ENCODE measurements at places on chromosomes 3 and 15. TPM values are rescaled to one million over a fixed set of nuclear protein-coding genes. Genes with fewer than 3 reads are reported as not detected.

DNA sequence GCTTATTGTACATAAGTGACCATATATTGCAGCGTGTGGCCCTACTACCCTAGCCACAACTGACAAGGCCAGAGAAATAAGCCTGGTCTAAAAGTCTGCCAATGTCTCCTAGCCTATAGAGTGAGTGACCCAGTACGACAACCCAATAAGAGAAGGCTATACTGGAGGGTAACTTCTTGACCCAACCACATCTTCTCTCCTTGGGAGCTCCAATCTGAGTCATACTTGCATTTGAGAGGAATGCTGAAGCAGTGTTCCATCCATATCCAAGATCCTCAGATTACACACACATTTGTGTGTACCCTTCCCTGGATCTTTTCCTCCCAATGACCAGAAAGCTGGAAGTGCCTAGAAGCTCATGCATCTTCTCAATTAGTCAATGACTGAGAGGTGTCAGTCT lies 11.3 kb upstream of the STT3B start:
- DNase-seq = no peak

DNA sequence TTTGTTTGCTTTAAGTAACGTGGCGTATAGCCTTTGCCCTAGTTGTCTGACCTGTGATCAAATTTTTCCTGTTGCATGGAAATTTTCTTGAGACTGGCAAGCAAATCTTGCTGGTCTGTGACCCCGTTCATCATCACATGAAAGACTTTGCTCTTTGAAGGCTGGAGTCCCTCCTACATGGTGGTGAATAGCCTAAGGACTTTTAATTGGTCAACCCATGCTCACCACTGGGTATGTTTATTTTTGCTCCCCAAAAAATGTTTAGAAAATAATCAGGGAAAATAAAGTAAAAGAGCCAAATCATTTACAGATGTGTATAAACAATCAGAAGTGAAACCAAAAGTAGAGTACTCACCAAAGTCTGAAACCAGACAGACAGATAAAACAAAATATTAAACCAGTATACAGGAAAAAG lies 1075.3 kb upstream of the ALCAM start:
- DNase-seq = no peak

- peak; percentile 89 for DNase-seq
These were observed 193.9 kb upstream of the UBE2E1 start for GRCh38 chr3:23611737-23612295.

The CORO2B gene
- 11.7 TPM for total RNA-seq

The AHSG gene
- not detected for total RNA-seq

The SYNM gene
- total RNA-seq = 447 TPM

The FBXL22 gene
- total RNA-seq = 17.7 TPM

The TAMM41 gene
- total RNA-seq = 15.8 TPM

- no peak for DNase-seq
These were observed 29.6 kb upstream of the IFT57 start for GRCh38 chr3:108251844-108252243.

The GOLGA8Q gene
- total RNA-seq = 1.3 TPM

GRCh38 chr3:66507423-66508260 lies 6.8 kb upstream of the LRIG1 start:
- no peak for DNase-seq

GRCh38 chr3:193780397-193780796 lies 187.4 kb downstream of the OPA1 start:
- no peak for DNase-seq

The GOLGA8S gene
- total RNA-seq = 0.60 TPM

DNA sequence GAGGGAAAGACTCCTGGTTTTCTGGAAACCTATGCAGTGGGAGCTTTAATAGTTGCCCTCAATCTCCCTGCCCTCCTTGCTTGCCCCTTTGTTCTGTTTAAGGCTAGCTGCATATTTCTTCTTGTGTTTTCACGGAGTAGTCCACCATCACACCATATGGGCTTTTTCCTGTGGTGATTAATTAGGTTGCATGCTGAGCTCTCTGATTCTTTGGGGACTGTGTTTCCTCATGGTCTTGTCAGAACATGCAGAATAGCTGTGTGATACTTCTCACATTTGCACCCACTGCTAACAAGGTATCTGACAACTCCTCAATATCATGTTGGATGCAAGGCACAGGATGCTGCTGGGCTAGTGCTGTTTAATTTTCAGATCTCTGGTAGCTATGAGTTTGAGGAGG lies 139.6 kb downstream of the PTPRG start:
- DNase-seq = no peak

DNA sequence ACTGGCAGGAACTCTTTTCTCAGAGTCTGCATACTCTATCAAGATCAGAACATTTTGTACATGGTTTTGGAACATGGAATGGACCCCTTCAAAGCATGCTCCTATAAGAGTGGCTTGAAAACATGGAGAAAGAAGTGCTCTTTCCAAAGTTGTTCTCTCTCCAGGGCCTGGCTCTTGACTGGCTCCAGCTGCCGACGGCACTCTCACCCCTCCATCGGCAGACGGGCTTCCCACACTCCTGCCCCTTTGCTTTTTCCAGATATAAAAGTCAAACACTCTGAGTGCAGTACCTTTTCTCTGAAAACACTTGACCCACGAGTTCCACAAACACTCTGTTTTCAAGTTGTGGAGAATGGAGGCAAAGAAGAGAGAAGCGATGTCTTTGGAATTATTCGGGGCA lies 72.5 kb upstream of the ONECUT1 start:
- no peak for DNase-seq

The ZNF501 gene
- 8.1 TPM for total RNA-seq

The MAP1A gene
- 66.8 TPM for total RNA-seq

- no peak for DNase-seq
These were observed 816.0 kb downstream of the SQOR start for GRCh38 chr15:46450810-46451182.

DNA sequence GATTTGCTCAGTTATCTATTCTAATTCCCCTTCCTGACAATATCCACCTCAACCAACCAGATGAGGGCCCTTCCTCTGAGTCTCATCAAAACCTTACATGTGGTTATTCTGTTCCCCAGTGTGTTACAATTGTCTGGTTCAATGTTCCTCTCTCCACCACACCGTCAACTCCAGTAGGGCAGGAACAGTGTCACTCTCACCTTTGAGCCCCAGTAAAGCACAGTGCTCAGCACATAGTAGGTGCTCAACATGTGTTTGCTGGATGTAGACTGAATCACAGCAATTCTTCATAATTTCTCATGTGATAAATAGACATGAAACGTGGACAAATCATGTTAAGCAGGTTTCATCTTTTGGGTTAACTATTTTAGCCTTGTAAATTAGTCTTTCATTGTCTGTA lies 103.0 kb upstream of the EIF1B start:
- DNase-seq = no peak

The LSAMP gene
- 3.7 TPM for total RNA-seq

The LIPC gene
- 1.2 TPM for total RNA-seq

DNA sequence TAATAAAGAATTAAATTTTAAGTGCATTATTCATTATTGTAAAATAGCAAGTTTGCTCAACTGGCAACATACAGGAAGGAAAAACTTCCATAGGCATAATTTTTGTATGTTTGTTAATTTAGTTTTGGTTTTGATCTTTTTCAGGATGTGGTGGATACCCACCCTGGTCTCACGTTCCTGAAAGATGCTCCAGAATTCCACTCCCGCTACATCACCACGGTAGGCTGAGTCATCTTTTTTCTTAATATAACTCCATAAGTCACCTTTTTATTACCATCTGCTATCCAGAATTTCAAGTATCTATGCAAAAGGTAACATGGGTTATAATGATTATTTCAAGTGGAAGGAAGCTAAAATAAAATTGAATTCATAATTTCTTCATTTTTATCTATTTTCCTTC lies 104.8 kb downstream of the PPP2R3A start:
- DNase-seq = no peak

GRCh38 chr3:29415482-29416223 lies 134.8 kb downstream of the RBMS3 start:
- DNase-seq = no peak

The OSTN gene
- not detected for total RNA-seq

The ZNF774 gene
- total RNA-seq = 3.5 TPM

The CCR9 gene
- total RNA-seq = not detected

The GOLGA6L4 gene
- 6.4 TPM for total RNA-seq

The KCNH8 gene
- total RNA-seq = 0.10 TPM

The SAXO2 gene
- 2.1 TPM for total RNA-seq

The ELL3 gene
- 2.2 TPM for total RNA-seq

DNA sequence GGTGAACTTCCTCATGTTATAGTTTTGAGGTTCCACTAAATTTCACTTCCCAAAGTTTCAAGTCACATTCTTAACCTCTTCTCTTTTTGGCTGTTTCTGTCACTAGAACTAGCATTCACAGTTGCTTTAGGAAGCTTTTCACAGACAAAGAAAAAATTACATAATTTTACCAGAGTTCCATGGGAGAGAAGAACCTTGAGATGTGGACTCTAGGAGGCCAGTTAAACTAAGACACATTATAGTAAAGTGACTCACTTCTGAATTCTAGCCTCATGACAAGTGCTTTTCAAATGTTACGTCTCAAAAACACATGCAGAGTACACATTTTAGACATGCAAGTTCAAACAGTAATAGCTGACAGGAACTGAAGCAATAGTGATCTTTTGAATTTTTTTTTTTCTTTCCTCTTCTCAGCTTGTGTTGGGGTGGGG lies 39.9 kb upstream of the LRTM1 start:
- DNase-seq = no peak

The SLC51A gene
- total RNA-seq = not detected

The GLDN gene
- total RNA-seq = 8.1 TPM

- no peak for DNase-seq
These were observed 108.4 kb upstream of the SPATA16 start for GRCh38 chr3:173249457-173249856.

- DNase-seq = no peak
These were observed 48.5 kb downstream of the IQSEC1 start for GRCh38 chr3:13024765-13025065.

The GABRR3 gene
- total RNA-seq = not detected

DNA sequence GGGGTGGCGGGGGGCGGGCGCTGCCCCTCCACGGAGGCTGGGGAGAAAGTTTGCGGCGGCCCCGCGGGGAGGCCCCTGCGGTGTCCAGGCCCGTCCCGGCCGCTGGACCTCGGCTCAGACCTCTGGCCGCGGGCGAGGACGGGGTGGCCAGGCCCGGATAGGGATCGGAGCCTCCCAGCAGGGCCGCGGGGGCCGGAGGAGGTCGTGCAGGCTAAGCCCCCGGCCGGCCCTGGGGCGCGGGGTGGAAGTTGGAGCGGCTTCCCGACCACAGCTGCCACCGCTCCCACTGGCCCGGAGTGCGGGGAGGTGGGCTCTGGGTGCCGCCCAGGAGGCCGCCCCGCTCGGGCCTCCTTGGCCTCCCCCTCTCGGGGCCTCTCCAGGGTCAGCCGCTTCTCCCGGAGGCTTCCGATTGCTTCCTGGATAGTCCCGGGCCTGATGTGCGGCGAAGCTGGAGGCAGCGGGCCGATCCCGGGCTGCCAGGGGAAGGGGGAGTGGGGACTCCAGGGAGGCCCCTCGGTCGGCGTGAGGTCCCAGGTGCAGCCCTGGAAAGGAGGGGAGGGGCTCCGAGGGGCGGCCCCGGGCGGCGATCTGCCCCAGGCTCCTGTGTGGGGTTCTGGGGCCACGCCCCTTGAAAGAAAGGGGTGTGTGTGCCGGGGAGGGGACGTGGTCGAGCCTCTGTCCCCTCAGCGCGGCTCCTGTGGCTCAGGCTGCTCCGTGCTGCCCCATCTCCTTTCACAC lies 907 bp downstream of the PLXNA1 start:
- no peak for DNase-seq

DNA sequence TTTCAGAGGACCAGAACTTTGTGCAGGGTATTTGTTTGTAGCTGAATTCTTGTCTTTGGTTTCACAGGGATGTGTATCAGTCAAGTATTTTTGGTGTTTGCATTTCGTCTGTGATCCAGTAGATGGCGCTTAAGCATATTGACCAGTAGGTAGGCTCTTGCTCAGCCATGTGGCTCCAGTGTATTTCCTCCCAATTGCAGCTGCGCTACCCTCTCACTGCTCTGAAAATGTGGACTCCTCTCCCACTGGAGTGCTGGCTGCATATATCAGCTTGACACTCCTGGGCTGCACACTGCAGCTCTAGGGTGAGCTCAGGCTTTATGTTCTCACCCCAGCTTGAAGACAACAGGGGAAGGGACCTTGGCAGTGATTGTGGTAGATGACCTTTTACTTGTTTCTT lies 1264.3 kb upstream of the ALCAM start:
- DNase-seq = no peak

DNA sequence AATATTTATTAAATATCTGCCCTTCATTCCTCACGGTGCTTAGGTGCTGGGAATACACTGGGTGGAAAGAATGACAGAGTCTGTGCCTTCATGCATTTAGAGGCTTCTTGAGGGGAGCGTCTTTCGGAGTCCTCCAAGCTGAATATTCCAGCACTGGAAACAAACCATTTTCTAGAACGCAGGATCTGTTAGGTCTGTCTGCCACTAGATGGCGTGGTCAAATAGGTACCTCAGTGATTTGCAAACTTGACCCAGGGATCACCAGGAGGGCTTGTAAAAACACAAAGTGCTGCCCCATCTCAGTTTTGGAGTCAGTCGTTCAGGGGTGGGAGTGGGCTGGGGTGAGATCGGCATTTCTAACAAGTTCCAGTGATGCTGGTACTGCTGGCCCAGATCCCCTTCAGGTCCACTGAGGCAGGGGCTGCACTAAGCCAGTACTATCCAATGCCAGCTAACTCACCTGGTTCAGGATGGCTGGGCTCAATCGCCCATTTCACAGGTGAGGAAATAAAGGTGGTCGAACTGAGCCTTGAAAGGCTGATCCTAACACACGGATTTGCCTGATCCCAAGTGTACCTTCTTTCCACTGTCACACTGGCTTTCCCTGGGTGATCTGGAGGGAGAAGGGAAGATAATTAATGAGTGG lies 14.8 kb downstream of the ARNT2 start:
- no peak for DNase-seq

The NCBP2 gene
- 42.8 TPM for total RNA-seq

The ZMYND10 gene
- total RNA-seq = 0.23 TPM

GRCh38 chr3:44284949-44285348 lies 43.3 kb downstream of the TOPAZ1 start:
- no peak for DNase-seq

The BUB1B gene
- total RNA-seq = 1.2 TPM

The SAMMSON gene
- total RNA-seq = 0.28 TPM

- DNase-seq = no peak
These were observed 47.0 kb downstream of the OSBPL10 start for GRCh38 chr3:31934018-31934417.

- DNase-seq = no peak
These were observed 39.0 kb downstream of the CHAC1 start for GRCh38 chr15:40992241-40992741.

The FURIN gene
- total RNA-seq = 38.0 TPM

GRCh38 chr3:15787526-15787925 lies 10.3 kb downstream of the ANKRD28 start:
- DNase-seq = no peak

DNA sequence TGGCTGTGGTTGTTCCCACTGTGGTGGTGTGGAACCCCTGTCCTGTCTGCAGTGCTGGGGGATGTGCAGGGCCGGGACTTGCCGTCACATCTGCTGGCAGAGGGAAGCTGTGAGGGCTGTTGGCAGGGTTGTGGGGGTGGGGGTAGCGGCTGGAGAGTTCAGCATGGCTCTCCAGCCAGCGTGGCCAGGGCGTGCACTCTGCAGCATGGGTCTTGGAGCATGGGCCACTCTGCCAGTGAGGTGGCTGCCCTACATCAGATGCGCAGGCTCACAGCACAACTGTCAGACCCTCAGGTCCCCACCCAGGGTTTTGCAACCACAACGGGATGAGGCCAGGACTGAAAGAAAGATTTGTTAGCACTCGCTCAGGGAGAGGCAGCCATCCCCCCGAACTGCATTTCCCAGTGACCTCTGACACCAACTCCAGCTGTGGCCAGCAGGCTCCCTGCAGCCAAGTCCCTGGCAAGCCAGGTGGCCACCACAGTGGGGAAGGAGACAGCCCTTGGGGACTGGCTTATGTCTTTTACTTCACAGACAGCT lies 237.7 kb upstream of the LYSMD4 start:
- peak; percentile 41 for DNase-seq

The ZNF385D gene
- total RNA-seq = 25.8 TPM

The GPR149 gene
- total RNA-seq = not detected

All from posterior vena cava (tissue), 2 donors.